ENCODE measurements at places on chromosomes 4 and X.
A peak's percentile ranks its signal among the peaks of the same experiment; 100 is the strongest.

GRCh38 chr4:2333916-2334644, 72.2 kb upstream of the MXD4 start:
- no peak for DNase-seq

GRCh38 chr4:72111863-72112262, 80.1 kb downstream of the NPFFR2 start:
- no peak for DNase-seq

GRCh38 chr4:127759228-127759820, 22.8 kb upstream of the HSPA4L start:
- no peak for DNase-seq

DNA sequence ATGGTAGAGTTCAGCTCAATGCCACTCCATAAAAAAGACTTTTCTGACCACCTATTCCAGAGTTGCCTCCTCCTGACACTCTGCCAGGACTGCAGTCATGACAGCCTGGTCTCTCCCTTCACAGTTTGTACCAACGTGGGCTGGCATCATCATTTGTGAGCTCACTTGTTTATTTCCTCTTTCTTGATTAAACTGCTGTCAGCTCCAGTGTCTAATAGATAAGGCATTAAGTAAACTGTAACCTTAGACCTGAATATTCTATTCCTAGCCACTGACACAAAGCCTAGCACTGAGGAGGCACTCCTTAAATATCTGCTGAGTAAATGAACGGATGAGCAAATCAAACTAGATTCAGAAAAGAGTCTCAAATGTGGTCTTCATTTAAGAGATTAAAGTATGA, 48.7 kb downstream of the DDX60 start:
- DNase-seq, result peak; percentile 50

GRCh38 chr4:80011636-80012236, 61.3 kb downstream of the ANTXR2 start:
- no peak for DNase-seq

GRCh38 chr4:30754021-30754420, 33.9 kb downstream of the PCDH7 start:
- peak; percentile 9 for DNase-seq

GRCh38 chrX:15391850-15392249, 7.6 kb upstream of the VEGFD start:
- DNase-seq, result no peak

GRCh38 chr4:158253350-158253980, 43.2 kb downstream of the TMEM144 start:
- DNase-seq, result peak; percentile 88

- DNase-seq, result peak; percentile 48
These were observed 33.4 kb downstream of the ADGRA3 start for GRCh38 chr4:22482250-22483127.

- no peak for DNase-seq
These were observed 581.3 kb upstream of the TENM3 start for GRCh38 chr4:181661923-181662322.

DNA sequence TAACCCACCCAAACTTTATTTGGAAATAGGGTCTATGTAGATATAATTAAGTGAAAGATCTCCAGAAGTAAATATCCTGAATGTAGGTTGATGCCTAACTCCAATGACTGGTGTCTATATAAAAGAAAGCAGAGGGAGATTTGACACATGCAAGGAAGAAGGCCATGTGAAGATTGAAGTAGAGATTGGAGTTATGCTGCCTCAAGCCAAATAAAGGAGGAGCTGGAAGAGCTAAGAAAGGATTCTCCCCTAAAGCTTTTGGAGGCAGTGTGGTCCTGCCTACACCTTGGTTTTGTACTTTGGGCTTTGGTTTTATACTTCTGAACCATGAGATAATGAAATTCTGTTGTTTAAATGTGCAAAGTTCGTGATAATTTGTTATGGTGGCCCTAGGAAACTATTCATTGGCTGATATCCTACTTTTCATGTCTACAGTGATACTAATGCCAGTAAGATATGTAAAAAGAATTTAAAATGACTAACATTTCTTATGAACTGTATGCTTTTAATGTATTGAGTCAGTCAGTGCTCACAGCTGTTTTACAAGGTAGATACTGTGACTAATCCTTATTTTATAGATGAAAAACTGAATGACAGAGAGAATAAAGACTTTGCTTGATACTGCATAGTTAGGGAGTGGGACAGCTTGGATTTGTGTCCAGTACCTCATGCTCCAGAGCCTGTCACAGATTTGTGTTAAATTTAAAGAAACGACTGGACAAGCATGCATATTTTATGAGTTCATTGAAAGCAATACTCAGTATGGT, 5.9 kb upstream of the RAB40AL start:
- no peak for DNase-seq

DNA sequence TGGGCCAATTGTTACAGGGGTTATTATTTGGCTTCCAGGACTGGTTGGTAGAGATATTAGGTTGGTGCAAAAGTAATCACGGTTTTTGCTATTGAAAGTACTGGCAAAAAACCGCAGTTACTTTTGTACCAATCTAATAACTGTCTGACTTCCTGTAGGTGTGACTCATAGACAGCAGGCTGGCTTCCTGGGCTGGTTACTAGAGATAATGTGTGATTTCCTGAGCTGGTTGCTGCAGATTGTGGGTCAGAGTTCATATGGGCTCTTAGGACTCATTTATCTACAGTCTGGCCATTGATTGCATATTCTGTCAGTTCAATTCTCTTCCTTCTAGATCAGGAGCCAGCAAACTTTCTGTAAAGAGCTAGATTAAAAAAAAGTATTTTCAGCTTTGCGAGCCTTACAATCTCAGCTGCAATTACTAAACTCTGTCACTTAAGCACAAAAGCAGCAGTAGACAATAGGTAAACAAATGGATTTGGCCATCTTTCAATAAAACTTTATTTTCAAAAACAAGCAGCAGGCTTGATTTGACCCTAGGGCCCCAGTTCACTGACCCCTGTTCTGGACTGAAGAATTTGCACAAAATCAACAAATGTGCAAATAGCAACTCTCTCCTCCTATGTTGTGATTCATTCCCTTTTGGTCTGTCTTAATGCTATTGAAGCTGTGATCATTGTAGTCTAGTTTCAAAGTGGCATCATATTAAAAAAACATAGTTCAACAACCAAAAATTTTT, 50.8 kb upstream of the BOD1L1 start:
- DNase-seq, result peak; percentile 62

- no peak for DNase-seq
These were observed 225.5 kb downstream of the AFAP1 start for GRCh38 chr4:7714176-7714575.

DNA sequence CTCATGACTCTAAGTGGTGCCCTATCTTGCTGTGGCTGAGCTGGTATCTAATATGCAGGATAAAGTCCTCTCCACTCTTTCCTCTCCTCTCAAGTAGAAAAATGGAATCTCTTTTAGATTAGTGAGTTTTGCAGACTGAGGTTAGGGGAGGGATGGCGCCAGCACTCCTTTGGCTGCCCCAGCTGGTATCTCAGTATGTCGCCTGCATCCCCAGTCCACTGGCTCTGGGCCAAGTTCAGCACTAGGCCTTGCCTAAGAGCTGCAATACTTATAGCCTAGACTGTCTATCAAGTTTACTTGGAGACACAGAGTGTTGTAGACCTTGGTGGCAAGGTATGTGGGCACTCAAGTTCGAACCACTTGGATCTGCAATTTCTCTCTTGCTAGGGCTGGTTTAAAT, 351.3 kb downstream of the NAP1L3 start:
- DNase-seq, result no peak

- no peak for DNase-seq
These were observed 145.1 kb downstream of the AMELX start for GRCh38 chrX:11438380-11438723.

DNA sequence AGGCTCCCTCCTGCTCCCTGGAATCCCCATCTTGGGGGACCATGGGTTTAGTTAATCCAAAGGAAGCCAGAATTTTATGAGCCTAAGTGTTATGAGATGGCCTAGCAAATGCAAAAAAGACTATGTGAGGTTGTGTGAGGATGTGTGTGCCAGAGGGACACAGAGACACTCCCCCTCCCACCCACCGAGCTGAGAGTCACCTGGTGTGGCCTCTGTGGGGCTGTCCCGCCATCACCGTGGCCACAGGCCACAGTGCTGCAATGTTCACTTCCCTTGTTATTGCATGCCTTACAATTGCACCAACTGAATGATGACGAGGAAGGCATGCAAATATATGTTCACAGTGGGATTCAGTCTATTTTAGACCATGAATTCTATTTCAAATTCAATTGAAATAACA, 601 bp upstream of the FGFBP2 start:
- DNase-seq, result peak; percentile 50

DNA sequence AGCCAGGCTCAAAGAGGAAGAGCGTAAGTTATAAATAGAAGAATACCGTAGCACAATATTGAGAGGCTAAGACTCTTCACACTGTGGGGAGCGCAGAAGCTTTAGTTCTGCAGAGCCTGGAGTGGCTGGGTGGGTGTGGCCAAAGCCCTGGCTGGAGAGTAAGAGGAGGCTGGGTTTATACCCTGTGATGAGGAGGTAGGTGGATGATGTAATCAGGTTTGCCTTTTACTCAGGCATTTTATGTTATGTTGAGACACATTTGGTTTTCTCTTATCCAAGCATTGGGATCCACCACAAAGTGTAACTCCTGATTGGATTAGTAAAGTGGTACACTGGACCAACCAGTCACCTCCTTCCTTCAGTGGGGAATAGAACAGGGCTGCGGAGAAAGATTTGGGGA, 13.9 kb downstream of the CDS1 start:
- DNase-seq, result no peak

DNA sequence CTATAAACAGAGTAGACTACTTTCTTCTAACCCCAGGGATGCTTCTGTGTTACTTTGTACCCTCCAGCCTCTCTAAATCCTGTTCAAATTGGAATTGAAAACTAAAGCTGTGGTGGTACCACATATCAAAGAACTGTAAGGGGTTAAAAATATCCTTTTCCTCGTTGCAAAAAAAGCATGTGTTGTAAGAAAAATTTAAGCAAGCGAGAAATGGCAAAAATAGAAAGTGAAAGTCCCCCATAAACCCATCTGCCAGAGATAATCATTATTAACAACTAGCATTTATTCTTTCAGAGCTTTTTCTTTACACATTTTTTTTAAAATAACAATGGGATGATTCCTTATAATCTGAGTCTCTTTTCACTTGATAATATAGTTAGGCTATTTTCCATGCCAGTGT, 40.6 kb downstream of the TMEM164 start:
- DNase-seq, result peak; percentile 21

DNA sequence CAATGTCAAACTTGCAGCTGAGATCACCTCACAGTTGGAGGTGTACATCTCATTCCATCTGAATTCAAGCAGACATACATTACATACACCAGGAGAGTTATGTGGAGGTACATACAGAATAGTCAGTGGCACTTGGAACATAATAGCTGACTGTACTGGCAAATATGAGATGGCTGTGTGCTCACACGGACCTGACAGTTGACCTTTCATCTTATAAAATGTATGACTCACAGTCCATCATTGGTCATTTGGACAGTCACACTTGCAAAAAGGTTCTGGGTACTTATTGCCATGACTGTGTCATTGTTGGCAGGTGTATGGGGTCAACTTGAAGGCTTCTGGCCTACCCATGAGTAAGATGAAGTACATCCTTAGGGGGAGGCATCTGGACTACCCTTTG, 88.6 kb upstream of the WDR1 start:
- DNase-seq, result no peak

GRCh38 chr4:185112104-185112503, 31.0 kb upstream of the SLC25A4 start:
- DNase-seq, result no peak

- peak; percentile 38 for DNase-seq
These were observed 34.2 kb downstream of the CCDC158 start for GRCh38 chr4:76386566-76387305.

DNA sequence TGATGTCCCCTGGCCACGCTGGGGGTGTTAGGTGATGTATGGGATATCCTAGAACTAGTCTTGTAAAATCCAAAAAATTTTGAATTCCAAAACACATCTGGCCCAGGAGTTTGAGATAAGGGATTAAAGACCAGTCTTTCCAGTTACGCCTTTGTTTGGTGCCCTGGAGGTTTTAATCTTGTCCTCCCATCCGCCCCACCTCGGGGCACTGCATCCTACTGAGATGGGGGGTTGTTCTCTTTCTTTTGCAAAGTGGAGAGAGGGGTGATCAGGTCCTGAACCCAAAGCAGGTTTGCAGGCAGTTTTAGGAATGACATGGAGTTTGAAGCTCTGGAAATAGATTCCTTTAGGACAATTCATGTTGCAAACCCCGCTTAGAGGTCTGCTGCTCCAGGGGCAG, 1.8 kb downstream of the SUV39H1 start:
- DNase-seq, result no peak

DNA sequence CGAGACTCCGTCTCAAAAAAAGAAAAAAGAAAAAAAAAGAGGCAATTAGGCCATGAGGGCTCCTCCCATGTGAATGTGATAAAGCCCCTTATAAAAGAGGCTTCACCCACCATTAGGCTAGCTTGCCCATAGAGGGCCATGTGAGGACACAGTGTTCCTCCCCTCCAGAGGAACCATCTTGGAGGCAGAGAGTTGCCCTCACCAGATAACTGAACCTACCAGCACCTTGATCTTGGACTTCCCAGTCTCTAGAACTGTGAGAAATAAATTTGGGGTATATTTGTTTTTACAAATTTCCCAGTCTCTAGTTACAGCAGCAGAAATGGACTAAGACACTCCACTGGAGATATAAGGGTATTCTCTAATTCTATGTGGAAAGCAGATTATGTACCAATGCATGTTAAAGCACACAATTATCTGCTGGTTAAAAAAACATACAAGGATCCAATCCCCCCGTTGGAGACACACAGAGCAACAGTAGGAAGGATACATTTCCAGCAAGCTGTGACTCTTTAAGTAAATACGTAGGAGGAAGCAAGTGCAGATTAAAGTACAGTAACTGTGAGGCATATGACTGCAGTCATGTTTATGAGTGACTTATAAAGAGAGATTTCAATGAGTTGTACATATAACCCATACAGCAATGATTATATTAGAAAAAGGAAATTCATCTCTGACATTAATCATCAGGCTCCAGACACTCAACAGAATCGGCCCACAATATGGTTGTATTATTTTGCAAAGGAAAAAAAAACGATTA, 21.4 kb downstream of the SH3RF1 start:
- DNase-seq, result peak; percentile 36

GRCh38 chr4:188396037-188396436, 256.8 kb downstream of the TRIML1 start:
- DNase-seq, result no peak

DNA sequence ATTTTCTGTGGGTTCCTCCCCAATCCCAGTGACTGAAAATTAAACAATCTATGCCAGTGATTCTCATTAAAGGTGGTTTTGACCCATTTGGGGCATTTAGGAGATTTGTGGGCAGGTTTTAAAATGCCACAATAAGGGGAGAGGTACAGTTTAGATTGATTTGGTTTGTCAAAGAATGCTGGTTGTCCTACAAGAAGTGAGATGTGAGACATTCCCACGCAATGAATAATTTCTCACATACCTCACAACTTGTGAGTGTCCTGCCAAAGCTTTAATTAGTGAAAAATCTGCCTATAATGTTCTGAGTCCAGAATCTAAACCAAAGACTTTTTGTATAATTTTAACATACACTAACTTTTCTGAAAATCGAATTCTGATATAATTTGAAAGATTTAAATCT, 199.4 kb downstream of the MAPK10 start:
- DNase-seq, result no peak
